Epithelial cell of esophagus (primary cell): ENCODE measurements at places on chromosomes 12 and 14.

- peak; percentile 70 for DNase-seq
Measured at GRCh38 chr12:78977304-78977867, 112.8 kb downstream of the SYT1 start.

- no peak for DNase-seq
Measured at GRCh38 chr14:61730756-61731373, 31.4 kb upstream of the SNAPC1 start.

- DNase-seq = no peak
Measured at GRCh38 chr14:66468778-66469367, 17.3 kb upstream of the CCDC196 start.

GRCh38 chr14:50985124-50985858 lies 41.0 kb upstream of the PYGL start:
- peak; percentile 7 for DNase-seq

DNA sequence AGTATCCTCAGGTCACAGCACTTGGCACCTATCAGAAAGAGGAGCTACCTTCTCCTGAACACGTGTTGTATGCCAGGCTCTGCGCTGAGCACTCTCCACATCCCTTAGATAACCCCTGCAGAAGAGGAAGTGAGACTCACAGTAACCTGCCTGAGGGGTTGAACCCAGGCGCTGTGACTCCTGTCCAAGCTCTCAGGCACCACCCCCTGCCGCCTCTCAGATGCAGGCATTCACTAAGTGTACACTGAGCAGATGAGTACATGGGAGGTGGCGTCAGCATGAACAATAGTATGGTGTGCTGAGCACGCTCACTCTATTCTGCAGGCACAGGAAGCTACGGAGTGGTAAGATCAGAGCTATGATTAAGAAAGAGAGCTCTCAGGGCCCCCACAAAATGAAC lies 21.0 kb upstream of the RIC8B start:
- peak; percentile 22 for DNase-seq

DNA sequence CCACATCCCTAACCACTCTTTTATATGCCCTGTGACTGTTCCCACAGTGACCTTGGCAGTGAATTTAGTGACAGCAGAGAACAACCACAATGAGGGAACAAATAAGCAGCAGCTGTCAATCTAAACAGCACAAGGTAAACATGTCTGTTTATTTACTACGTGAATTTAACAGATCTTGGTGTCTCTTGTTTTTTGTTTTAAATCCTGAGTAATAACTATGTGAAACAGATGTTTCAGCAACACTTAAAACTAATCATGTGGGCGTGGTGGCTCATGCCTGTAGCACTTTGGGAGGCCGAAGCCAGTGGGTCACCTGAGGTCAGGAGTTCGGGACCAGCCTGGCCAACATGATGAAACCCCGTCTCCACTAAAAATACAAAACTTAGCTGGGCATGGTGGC lies 17.0 kb upstream of the CFAP54 start:
- peak; percentile 27 for DNase-seq

DNA sequence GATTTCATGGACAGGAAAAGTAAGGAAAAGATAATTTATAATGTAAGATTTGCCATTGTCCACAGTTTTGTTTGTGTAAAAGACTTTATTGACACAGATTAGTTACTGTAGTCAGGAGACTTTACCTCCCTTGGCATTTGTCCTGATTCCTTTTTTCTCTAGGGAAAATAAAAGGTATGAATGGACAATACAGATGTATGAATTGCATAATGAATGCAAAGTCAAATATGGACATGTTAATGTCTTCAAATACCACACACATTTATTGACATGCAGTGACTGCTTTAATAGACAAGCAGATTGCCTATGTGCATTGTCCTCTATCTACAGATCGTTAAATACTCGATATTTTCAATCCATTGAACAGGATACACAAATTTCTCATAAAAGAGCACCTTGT lies 999.7 kb upstream of the SEL1L start:
- DNase-seq = no peak

DNA sequence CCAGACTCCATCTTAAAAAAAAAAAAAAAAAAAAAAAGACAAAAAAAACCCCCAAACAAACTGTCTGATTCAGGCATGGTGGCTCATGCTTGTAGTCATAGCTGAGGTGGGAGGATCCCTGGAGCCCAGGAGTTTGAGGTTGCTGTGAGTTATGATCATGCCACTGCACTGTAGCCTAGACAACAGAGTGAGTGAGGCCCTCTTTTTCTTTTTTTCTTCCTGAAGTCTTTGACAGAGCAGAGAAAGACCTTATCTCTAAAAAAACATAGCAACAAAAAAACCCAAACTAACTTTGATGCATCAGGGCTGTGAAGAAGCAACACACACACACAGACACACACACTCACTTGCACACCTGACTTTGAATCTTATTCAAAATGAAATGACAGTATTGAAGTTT lies 7.7 kb upstream of the AMN1 start:
- peak; percentile 91 for DNase-seq

DNA sequence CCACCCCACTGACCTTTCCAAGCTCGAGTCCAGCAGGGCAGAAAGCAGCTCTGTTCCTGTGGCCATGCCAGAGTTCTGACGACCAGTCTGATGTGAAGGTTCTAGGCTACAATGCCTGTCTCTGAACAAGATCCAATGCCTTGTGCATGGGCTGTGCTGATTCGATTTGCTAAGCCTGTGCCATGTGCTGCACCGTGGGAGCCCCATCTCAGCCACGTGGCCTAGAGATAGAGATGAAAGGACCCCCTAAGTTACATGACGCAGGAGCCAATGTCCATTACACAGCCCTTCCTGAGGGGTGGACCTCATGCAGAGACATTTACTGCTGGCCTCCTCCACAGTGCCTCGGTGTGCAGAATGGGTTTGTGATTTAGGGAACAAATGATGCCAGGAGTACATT lies 256.0 kb downstream of the SLC15A4 start:
- no peak for DNase-seq

- DNase-seq = no peak
Measured at GRCh38 chr12:130514149-130514551, 176.5 kb downstream of the PIWIL1 start.

- no peak for DNase-seq
Measured at GRCh38 chr14:100804558-100805309, 21.2 kb upstream of the MEG3 start.

- no peak for DNase-seq
Measured at GRCh38 chr14:67513631-67514108, 19.4 kb upstream of the PLEKHH1 start.

DNA sequence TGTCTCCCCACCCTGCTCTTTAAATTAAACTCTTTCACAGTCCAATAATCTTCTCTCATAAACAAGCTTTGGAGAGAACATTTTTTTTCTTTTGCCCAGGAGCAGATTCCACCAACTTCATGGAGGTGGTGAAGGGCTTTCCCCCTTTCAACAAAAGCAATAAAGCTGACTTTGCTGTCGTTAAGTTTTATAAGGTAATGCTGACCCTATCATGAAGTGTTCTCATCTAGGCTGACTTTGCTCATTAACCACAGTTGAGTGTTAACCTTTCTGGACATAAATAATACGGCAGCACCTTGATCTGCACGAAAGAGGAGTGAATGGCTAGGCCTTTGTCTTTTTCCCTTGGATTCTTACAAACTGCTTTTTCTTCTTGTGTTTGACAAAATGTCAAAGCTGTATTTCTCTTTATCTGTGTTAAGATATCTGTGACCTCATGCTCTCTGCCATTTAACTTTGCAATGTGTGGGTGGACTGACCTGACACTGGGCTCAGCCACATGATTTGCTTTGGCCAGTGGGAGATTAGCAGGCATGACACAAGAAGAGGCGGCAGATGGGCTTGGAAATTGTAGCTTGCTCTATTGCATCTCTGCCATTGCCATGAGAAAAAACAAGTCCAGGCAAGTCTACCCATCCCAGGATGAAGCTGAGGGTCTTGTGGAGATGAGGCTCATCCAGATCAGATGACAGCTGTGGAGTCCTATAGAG lies 470.9 kb upstream of the CCDC196 start:
- no peak for DNase-seq

GRCh38 chr12:47383942-47384341 lies 304.2 kb upstream of the AMIGO2 start:
- peak; percentile 34 for DNase-seq

DNA sequence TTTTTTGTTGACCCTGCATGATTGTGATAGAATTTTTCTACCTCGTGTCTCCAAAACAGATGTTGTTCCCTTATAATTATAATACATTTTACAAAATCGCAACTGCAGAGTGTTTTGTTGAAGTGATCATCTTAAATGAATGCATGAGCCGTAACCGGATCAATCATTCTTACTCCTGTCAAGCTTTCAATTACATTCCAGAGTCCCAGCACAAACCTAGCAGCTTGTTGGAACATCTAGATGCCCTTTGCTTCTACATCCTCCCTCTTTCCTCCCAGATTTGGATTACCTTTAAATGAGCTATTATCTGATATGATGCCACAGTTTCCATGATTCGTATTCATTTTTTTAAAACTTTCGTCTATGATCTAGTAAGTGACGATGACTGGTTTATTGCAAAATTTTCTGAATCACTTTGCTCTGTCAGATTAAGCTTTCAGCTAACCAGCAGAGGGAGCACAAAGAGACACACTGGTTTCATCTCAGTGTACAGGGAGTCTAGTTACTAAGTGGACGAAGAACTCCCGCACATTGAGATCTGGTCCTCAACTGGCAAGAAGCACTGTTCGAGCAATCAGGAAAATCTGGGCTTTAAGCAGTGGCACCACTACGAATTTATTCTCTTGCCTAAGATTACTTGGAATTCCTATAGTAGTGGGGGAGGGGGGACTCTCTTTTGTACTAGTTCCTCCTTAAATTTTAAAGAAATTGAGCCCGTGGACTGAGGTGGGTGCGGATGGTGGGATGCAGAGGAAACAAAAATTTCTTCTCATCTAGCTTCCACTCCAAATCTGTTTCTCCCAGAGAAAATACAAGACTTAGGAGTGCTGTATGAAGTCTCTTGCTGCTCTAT lies 40.9 kb downstream of the TSHR start:
- peak; percentile 90 for DNase-seq

DNA sequence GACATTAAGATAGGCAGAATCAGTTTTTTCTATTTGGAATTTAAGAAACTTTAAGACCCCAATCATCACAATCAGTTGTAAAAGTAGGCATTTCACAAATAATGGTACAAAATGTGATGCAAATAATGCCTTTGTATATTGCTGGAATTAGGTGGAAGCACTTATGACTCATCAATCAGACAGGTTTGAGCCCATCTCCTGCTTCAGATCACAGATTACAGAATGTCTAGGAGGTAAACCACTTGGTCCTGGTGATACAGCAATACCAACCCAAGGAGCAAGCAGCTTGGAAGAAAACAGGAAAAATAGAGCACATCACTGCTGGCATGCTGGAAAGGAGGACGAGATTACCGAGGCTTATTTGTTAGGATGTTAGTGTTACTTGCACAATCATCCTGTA lies 57.6 kb downstream of the C12orf56 start:
- peak; percentile 89 for DNase-seq

DNA sequence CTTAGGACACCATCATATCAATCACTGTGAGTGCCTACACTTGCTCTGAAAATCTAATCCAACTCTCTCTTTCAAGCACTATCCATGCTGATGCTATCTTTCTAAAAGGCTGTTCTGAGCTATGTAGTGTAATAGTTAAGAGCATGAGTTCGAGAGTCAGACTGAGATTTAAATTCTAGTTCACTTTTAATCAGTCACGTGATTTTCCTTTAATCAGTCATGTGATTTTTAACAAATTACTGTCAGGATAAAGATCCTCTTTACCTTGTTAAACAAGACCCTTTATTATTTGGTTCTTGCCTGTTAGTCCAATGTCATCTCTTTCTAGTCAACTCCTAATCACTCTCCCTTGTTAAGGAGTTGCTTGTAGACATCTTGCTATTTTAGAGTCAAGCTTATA lies 653.0 kb downstream of the RPL10L start:
- DNase-seq = no peak

GRCh38 chr14:98444077-98444476 lies 827.9 kb downstream of the BCL11B start:
- no peak for DNase-seq

DNA sequence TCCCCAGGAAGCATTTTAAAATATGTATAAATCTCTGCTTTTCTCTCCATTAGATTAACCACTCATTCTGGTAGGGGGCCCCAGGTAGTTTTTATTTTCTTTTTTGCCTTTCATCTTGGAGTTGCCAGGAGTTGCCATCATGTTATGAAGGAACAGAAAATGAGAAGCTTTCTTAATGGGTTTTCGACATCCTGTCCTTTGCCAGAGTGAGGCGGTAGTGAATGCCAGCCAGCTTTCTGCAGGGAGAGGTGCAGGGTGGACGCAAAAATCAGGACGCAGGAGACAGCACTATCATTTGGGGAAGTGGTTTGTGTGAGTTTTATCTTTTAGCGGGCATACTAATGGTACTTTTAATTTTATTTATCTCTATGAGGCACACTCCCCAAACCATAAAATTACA lies 1.7 kb downstream of the RASSF8 start:
- peak; percentile 17 for DNase-seq

DNA sequence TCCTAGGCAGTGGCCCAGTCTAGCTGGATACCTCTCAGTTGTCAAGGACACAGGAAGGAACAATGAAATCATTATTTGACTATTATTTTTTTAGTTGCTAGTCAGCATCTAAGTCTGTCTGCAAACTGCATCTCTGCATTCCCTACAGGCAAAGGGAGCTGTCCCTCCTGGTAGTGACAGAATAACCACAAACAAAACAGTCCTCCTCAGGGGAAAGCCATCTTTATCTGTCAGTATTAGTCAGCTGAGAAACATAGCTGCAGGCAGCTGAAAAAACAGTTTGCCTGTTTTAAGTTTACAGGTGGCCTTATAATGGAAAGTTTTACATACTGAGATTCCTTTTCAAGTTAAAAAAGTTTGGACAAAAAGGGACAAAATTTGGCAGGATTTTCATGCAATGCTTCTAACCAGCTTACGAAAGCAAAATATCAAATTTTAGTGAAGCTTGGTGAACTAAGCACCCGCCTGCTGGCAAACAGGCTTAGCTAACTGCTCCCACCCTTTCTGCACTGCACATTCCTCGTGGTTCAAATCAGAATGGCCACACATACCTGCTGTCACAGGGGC lies 29.5 kb downstream of the SLC25A21 start:
- DNase-seq = peak; percentile 63

DNA sequence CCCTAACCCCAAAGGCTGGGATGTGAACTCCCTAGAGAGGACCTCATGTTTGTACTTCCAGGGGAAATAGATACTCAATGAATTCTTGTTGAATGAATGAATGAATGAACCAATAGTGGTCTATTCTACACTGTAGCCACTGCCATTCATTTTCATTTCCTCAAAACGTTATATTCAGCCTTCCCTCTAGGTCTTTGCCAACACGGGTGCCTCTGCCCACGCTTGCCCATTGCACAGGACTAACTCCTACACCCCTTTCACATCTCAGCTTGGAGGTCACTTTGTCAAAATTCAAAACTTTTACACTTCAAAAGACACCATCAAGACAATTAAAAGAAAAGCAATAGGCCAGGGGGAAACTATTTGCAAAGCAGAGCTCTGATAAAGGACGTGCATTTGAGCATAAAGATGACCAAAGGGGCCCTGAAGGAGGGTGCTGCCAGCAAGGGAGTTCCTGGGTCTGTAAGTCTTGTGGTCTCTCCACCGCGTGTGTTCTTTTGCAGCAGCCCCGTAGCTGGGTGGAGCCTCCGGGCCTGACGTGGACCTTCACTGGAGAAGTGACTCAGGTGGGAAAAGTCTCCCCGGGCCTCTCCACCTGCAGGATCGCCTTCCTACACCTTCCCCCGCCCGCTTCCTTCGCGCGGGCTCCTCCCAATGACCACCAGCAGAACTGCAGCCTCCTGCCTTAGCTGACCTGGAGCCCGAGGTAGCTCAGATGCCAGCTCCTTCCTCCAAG lies 31.5 kb downstream of the TMEM63C start:
- peak; percentile 82 for DNase-seq
